ENCODE measurements at places on chromosomes 4 and X.

- DNase-seq = no peak
These were observed 22.7 kb downstream of the NOP14 start for GRCh38 chr4:2940267-2941137.

DNA sequence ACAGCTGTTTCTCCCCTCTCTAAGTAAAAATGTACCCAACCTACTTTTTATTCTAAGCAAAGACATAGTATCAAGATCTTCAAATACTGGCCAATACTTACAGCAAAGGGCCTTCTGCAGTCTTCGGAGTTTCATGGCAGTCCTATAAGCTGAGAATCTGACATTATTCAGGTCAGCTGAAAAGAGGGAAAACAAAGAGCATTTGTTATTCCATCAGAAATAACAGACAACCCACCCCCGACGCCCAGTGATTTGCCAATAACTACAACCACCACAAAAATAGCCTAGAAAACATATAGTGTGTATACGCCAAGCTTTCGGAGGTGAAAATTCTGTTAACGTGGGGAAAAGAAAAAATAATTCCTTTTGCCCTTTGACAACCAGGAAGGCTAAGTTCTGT, 151.1 kb upstream of the FTHL17 start:
- DNase-seq = no peak

DNA sequence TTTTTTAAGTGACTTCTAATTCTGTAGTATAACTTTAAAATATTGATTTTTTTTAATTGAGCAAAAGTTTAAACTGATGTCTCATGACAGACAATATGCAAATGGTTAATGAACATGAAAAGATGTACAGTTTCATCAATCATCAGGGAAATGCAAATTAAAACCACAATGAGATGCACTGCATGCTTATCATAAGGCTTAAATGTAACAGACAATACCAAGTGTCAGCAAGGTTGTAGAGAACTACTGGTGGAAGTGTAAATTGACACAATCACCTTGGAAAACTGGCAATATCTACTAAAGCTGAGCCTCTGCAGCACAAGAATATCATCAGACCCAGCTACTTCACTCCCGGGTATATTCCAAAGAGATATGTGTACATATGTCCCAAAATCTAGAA, 70.2 kb upstream of the DAPP1 start:
- DNase-seq = no peak

DNA sequence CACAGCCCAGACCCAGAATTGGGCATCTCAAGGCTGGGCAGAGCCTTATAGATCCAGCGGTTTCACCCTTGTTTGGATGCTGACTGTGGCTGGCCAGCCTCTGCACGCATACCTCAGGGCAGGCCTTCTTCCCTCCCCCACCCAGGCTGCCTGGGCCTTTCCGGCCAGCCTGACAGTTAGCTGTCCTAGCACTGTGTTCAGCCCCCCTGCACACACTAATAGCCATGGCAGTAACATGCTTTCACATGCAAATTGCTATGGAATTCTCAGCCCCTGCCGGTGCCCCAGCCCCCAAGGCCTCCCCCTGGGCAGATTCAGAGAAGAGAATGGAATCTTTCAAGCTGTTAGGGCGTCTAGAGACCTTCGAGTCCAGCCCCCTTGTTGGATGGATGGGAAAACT, 17.7 kb downstream of the EFNB1 start:
- DNase-seq = no peak

DNA sequence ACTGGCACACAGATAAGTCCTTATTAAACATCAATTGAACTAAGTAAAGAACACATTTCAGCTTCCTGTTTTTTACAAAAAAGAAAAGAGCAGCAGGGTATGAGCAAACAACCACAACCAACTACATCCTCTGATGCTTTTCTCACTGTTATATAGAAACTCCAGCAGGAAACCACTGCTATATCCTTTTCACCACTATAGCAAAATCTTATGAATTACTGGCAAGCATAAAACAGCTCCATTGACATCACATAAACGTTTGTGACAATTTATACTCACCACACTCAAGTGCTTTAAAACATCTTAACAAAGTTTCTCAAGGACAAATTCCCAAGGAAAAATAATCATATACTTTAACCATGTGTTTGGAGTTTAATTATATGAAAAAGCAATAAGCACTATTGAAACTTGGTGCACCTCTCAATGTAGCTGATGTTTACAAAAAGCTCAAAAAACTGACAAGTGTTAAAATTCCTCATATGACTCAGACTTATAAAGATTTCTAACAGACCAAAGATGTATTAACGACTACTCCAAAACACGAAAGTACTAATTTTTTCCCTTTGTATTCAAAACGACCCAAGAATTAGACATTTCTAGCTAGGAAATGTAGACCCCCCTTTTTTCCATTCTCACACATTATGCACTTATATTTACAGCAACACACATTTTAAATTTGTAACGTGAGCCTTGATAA, 12.9 kb downstream of the GPRIN3 start:
- DNase-seq = no peak

DNA sequence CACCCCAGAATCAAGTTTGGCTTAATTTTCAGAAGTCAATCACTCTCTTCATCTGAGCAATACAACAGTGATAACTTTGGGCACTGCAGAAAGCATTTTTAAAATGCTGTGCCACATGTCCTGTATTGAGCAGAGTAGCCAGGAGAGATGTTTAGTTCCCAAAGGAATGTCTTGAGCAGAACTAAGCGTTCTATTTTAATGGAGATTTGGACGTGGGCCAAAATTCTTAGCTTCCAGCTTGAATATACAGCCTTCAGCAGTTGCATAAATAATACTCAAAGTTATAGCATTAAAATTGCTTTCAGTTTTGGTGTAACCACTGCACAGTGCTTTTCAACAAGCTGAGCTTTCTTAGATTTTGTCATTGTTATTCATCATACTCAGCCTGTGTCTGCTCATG, 679.2 kb downstream of the NLGN4X start:
- DNase-seq = no peak

- DNase-seq = no peak
These were observed 104.9 kb downstream of the SLIT2 start for GRCh38 chr4:20356565-20356964.

- DNase-seq = no peak
These were observed 18.8 kb upstream of the C4orf36 start for GRCh38 chr4:86910820-86911684.

DNA sequence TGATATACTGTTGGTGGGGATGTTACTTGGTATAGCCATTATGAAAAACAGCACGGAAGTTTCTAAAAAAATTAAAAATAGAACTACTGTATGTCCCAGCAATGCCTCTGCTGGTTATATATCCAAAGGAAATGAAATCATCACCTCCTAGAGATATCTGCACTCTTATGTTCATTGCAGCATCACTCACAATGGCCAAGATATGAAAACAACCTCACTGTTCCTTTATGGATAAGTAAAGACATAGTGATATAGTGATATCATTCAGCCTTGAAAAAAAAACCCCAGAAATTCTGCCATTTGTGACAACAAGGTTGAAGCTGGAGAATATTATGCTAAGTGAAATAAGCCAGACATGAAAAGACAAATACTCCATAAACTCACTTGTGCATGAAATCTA, 543.8 kb upstream of the SLIT2 start:
- DNase-seq = no peak

DNA sequence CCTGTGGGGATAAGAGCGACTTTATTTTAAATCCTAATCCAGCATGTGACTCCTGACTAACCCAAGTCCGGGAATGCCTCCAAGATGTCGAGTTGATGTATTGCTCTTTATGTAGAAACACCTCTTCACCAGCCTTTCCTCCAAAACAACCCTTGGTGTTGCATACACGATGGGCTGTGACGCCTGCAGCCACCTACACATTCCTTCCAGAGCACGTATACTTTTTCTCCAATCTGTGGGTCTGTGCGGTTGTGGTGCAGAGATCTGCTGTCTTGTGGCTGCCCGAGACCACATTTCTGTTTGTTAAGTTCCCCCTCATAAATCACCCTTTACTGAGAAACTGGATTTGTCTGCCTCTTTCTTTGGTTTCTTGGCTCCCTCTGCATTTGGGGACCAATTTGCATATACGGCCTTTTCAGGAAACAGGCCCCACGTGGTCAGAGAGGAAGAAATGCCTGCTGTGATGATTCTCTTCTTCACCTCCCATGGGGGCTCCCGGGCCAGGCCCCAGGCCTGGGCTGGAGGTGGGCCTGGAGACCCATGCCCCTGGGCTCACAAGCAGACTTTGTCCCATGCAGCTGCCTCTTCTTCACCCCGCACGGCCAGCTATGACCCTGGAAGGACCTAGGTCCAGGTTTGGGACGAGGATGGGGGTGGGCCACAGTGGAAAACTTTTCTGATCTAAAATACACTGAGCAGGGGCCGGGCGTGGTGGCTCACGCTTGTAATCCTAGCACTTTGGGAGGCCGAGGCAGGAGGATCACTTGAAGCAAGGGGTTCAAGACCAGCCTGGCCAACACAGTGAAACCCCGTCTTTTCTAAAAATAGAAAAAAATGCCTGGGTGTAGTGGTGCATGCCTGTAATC, 21.4 kb upstream of the AFAP1 start:
- no peak for DNase-seq

DNA sequence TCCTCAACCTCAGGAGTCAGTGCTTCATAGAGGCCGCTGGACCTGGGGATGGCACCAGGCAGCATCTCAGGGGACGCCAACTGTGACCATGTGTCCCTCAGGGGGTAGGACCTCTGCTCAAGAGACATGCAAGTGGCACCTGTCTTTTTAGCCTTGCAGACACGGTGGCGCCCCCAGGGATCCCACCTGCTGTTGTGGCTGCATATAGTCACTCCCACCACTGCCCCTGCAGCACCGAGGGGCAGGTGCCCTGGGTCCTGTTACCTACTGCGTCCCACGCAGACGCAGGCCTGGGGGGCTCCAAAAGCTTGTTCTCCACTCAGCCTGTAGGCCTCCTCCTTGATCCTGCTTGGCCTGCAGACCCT, 2.5 kb downstream of the MYL5 start:
- DNase-seq = no peak

GRCh38 chrX:45768666-45769236, 568.1 kb upstream of the DIPK2B start:
- no peak for DNase-seq

GRCh38 chrX:110265661-110266060, 52.2 kb downstream of the AMMECR1 start:
- no peak for DNase-seq

DNA sequence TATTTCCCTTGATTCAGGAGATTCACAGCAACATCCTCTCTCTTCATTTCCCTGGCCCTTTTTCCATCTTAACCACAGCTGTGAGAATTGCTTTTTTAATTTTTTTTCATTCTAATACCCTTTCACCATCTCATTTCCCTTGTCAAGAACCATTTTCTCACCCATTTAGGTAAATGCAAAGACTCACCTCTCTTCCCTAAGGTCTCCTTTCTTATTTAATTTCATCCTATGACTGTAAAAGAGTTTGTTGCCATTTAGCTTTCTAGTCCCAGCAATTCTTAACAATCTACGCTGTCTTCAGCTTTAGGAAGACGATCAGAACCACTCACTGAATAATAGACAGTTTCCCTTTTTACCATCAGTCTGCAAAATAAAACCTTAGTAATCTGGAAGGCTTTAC, 241.1 kb upstream of the ETNPPL start:
- no peak for DNase-seq

DNA sequence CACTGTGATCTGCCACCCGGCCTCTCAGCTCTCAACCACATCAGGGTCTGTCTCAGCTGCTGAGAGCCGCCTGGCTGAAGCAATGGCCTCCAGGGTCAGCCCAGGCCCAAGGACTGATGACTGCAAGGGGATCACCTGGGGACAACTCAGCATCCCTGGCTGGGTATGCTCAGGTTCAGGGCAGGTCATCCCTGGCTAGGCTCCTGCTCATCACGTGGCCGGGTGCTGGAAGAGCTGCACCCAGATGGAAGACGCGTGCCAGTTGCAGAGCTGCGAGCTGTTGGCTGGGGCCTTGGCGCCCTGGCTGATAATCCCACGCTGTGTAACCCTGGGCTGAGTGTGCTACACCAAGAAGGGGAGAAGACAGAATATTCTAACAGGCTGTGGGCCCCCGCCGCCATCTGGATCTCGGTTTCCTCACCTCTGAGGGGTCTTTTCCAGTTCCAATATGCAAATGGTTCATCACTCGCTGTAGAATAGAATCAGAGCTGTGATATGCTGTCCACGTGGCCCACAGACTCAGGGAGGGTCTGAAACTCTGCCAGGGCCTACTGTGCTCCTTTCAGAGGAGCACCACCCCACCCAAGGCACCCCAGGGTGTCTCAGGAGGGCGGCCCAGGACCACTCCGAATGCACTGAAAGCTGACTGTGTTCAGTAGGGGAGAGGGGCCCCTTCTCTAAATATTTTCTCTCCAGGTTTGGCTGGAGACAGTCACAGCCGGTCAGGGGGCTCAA, 338.8 kb downstream of the BCOR start:
- no peak for DNase-seq

- DNase-seq = no peak
These were observed 101.5 kb upstream of the LIMCH1 start for GRCh38 chr4:41436419-41436818.

GRCh38 chr4:183986971-183987946, 82.2 kb downstream of the STOX2 start:
- no peak for DNase-seq

- no peak for DNase-seq
These were observed 548.9 kb downstream of the PPP4R3C start for GRCh38 chrX:26914232-26914631.

Measured in memory B cell (primary cell).